ENCODE measurements at places on chromosomes 12 and 14. TPM values are rescaled to one million over a fixed set of nuclear protein-coding genes. Genes with fewer than 3 reads are reported as not detected.

ITGA7 gene
- total RNA-seq: 1.0 TPM

SLCO1B3 gene
- 11.2 TPM for total RNA-seq

KRT3 gene
- not detected for total RNA-seq

MYF6 gene
- not detected for total RNA-seq

DGLUCY gene
- 19.8 TPM for total RNA-seq

CYP46A1 gene
- 0.25 TPM for total RNA-seq

ANAPC5 gene
- total RNA-seq: 90.0 TPM

CS gene
- 156 TPM for total RNA-seq

STYK1 gene
- 0.30 TPM for total RNA-seq

VAMP1 gene
- total RNA-seq: 13.4 TPM

KERA gene
- total RNA-seq: not detected

All from A549 treated with Mapracorat at 1 μM for 4 hours (cell line).